ENCODE measurements at places on chromosomes 16 and 17. TPM values are rescaled to one million over a fixed set of nuclear protein-coding genes. Genes with fewer than 3 reads are reported as not detected.

The TEX14 gene
- total RNA-seq = 0.13 TPM

The TP53TG3F gene
- total RNA-seq = not detected

The ACSM2B gene
- not detected for total RNA-seq

The CCDC102A gene
- 5.7 TPM for total RNA-seq

The CLEC18C gene
- 0.47 TPM for total RNA-seq

The MYLK3 gene
- 0.44 TPM for total RNA-seq

Measured in activated T-helper 1 cell treated with anti-CD3 and anti-CD28 coated beads, Interleukin-12 subunit alpha, Interleukin-12 subunit beta, Interleukin-2, Interleukin-4 antibody, amounts not matched to agents 30 ng/mL and 10 ng/mL and 1 ng/mL, durations not matched to agents 14 hours and 24 hours and 36 hours (primary cell).